Kidney (tissue), 22 donors: ENCODE measurements at places on chromosomes 11 and 22. TPM values are rescaled to one million over a fixed set of nuclear protein-coding genes. Genes with fewer than 3 reads are reported as not detected.

DNA sequence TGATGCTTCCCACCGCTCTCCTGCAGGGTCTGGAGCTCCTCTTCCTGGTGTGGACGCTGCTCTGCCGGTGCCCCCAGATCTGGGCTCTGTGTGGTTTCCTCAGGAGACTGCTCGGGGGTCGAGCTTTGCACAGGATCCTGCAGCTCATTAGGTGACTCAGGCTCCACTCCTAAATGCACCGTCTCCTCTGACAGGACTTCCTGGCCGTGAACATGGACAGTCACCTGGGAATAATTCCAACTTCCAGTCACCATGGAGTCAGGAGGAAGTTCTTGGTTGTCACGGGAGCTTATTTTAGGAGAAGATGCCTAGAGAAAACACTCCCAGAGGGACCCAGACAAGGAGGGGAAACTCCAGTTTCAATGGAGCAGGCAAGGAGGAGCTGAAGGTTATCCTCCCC lies 11.9 kb downstream of the ZNF202 start:
- no peak for DNase-seq

ISX gene
- total RNA-seq, result not detected

DNA sequence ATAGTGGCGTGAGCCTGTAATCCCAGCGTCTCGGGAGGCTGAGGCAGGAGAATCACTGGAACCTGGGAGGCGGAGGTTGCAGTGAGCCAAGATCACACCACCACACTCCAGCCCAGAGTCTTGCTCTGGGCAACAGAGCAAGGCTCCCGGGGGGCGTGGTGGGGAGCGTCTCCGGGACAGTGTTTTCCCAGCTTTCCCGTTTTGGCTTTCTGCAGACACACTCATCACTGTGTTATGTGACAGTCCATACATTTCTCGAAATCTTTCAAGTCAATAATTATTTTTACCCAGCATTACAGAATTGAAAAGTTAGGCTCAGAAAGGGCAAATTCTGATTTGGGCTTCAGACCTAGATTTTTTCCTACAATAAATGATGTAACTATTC lies 31.7 kb downstream of the NEAT1 start:
- DNase-seq, result no peak

- DNase-seq, result peak; percentile 86
These were observed at the start of gene CTTN for GRCh38 chr11:70397983-70398833. Gene CTTN, plus strand, starts transcription at chr11:70398529. Its CDS starts 8,769 bp downstream, at chr11:70407298.

GRCh38 chr11:46906609-46907041 lies 11.7 kb downstream of the LRP4 start:
- no peak for DNase-seq

OR8D4 gene
- not detected for total RNA-seq

- no peak for DNase-seq
These were observed 1.9 kb downstream of the SLCO2B1 start for GRCh38 chr11:75152651-75153427.

DNA sequence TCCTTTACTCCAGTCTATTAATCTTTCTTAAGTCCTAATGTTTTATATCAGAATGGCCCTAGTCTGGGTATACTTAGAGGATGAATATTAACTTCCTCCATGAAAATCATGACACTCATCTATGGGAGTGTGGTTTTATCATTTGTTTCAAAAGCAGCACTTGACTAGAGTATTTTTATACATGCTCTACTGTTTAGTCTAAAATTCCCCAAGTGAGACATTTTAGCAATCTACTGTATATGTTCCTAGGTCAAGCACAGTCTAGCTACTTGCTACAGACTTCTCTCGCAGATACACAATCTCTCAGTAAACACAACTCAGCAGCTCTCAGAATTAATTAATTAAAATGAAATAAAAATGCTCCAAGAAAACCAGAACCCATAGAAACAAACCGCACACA lies 2.9 kb upstream of the HBB start:
- no peak for DNase-seq

DNA sequence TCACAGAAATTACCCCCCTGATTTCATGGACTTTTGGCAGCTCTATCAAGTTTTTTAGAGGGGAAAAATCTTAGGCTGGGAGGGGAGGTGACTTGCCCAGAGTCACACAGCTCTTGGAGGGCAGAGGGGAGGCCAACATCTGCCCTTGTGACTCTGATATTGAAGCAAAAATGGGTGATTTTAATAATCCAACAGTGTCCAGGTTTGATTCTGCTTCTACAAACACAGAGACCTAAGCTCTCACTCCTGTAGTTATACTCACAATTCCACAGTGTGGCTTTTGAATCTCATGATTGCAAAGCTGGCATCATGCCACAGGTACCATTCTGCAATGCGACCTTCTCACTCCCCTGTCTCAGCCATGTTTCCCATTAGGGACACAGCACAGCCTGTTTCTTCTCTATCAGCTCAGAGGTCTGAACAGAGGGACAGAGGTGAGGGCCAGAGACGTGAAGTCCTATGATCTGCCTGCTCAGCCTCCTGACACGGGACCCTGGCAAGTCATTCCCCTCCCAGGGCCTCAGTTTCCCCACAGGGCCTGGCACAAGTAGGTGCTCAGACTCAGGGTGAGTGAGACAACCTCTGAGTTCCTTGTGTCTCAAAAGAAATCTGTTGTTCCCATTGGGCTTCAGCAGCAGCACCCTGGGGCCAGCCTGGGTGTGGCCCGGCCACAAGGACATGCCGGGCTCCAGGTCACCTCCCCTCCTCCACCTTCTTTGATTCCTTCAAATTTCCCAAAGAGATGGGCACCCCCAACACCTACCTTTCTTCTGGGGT lies 766 bp downstream of the APOL2 start:
- DNase-seq, result peak; percentile 60

DNA sequence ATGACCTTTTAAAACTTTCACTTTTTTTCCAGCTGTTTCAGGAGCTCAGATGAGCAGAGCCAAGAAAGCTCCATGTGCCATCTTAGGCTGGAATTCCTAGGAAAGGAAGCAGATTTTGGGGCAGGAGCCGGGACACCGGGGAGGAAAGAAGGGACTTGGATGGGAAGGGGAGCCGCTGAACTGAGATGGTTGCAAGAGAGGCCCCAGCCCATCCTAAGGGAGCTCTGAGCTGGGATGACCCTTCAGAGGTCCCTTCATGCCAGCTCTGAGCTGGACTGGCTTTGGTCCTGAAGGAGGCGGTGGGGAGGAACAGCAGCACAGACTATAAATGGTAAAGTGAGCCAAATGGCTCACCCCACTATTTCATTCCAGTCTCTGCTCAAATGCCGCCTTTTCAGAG lies 55.2 kb upstream of the SLC22A12 start:
- DNase-seq, result no peak

BATF2 gene
- 5.9 TPM for total RNA-seq

CTTN gene
- total RNA-seq, result 316 TPM

DNA sequence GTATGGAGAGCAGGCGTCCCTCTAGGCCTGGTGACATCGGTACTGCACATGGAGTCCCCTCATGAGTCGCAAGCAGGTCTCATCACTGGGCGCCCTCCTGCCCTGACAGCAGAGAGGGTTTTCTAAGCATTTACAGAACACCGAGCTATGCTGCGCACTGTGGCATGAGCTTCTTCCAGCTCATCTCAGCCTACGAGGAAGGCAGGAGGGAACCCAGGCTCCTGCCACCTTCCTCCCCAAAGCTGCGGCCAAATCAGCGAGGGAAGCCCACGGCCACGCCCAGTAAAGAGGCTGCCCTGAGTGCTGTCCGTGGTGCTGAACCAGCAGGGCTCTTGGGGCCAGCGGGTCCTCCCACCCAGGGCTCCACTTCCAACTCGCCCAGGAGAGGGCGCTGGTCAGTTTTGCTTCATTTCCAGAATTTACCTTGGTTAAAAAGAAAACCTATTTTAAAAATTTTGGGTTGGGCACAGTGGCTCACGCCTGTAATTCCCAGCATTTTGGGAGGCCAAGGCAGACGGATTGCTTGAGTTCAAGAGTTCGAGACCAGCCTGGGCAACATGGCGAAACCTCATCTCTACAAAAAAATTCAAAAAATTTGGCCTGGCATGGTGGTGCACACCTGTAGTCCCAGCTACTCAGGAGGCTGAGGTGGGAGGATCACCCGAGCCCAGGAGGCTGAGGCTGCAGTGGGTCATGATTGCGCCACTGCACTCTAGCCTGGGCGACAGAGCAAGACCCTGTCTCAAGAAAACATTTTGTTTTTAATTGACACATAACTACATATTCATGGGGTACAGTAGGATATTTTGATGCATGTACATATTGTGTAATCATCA lies 34.2 kb downstream of the PHF21B start:
- DNase-seq, result peak; percentile 95

DNA sequence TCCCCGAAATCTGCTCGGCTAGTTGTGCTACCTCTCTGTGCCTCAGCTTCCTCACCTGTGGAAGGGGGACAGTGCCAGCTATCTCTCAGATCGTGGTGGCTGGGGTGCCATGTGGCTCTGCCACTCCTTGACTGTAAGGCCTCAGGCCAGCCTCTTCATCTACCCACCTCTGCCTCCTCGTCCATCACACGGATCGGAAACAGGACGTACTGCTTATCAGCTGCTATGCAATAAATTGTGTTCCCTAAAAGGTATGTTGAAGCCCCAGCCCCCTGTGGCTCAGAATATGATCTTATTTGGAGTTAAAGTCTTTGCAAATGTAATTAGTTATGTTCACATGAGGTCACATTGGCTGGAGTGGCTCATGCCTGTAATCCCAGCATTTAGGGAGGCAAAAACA lies 7.8 kb downstream of the PPM1F start:
- DNase-seq, result no peak

GRCh38 chr11:70335511-70335910 lies 62.8 kb upstream of the CTTN start:
- DNase-seq, result no peak

ZW10 gene
- 11.0 TPM for total RNA-seq

DNA sequence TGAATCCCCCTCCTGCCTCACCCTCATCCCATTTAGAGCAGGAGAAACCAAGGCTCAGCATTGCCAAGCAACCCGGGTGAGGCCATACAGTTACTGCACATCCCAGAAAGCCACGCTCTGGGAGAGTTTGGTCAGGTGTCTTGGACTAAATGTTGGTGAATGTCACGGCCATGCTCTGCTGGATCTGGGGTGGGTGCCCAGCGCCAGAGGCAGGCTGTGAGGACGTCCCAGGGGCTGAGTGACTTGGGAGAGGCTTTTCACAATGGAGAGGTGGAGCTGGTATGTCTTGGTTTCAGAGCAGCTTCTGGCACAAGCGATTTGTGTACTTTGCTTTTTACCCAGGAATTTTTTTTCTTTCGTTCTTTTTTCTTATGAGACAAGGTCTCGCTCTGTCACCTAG lies 6.6 kb downstream of the SERHL2 start:
- no peak for DNase-seq

- DNase-seq, result peak; percentile 62
These were observed 26.3 kb upstream of the SORL1-AS1 start for GRCh38 chr11:121478895-121479697.

GRCh38 chr11:67640021-67640757 lies 626 bp upstream of the TBX10 start:
- peak; percentile 78 for DNase-seq

DNA sequence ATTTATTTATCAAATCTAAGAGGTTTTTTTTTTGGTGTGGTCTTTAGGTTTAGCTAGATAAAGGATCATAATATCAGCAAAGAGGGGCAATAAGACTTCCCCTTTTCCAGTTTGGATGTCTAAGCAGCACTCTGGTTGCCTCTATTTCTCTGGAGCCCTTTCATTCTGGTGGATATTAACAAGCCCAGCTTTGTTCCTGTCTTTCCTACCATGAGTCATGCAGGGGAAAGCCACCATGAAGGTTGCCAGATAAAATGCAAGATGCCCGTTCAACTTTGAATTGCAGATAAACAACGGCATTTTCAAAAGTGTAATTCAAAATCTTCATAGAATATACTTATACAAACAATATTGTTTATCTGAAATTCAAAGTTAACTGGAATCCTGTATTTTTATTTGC lies 143.6 kb downstream of the ADAMTS15 start:
- no peak for DNase-seq

DNA sequence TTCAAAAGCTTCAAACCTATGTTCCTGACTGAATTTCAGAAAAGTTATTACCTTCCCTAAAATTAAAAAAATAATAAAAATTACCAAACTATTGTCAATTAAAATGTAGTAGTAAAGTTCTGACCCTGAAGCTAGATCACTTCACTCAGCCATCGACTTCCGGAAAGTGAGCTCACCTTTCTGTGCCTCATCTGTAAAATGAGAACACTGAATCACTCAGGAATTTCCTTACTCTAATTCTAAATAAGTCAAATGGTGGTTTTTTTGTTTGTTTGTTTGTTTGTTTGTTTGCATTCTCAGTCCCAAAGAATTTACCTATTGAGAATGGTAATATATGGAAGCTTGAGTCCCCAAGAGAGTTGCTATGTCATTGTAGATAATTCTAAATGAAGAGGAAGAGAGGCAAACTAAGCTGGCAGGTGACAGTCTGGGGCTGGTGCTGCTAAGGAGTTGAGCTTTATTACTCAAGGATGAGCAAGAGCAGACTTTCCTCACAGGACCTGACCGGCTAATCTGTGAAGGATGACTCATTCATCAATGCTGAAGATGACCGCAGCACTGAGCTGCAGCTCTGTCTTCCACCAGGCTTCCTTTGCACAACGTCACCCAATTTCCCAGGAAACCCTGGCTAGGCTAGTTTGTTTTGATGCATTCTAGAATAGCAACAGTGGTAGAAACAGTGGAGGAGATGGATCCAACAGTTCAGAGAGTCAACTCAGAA lies 248.8 kb downstream of the RAB38 start:
- DNase-seq, result no peak

DNA sequence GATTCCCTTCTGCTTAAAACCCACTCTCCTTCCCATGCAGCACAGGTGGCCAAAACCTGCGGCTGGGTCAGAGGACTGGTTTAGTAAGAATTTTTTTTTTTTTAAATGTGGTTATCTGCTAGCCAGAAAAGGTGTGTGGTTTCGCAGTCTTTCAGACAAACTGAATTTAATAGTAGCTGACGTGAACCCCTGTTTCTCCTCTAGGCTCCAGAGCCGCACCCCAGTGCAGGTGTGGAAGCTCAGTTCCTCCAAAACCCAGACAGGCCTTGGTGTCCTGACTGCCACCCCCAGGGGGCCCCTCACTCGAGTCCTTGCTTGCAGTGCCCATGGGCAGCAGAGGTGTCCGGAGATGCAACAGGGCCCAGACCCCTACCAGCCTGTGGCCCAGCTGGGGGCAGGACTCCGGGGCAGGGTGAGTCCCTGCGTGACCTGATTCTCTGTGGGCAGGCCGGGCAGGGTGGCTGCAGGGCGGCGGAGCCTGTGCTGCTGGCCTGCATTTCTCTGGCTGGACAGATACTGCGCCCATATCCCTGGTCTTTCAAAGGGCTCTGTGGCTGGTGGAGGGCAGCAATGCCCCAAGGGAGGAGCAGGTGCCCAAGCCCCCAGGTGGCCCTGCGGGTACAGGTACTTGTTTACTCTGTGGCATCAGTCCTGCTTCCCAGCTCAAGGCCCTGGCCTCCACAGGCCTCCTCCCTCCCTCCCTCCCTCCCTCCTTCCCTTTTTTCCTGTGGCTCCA lies 15.2 kb downstream of the KCNQ1 start:
- no peak for DNase-seq

PI4KA gene
- total RNA-seq, result 92.8 TPM

SCO2 gene
- total RNA-seq, result 4.1 TPM

MAJIN gene
- not detected for total RNA-seq

DNA sequence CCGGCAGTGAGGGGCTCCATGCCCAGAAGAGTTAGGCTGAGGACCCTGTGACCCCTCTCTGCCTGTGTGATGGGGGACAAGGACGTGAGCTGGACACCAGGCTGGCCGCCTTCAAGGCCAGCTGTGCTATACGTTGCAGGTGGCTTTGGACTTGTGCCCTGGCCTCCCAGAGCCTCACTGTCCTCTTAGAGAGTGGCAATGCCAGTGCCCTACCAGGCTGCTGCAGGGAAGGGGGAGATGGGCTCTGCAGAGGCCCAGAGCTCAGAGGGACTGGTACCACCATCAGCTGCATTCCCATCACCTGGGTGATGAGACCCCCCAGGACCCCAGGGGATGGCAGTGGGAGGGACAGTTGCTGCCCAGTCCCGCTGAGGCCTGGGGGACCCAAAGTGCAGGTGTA lies 90.4 kb upstream of the SHISAL1 start:
- DNase-seq, result peak; percentile 8

TOMM22 gene
- 55.0 TPM for total RNA-seq

MOV10L1 gene
- total RNA-seq, result 0.38 TPM
